BJ (cell line): ENCODE measurements at places on chromosomes 16 and 17.

DNA sequence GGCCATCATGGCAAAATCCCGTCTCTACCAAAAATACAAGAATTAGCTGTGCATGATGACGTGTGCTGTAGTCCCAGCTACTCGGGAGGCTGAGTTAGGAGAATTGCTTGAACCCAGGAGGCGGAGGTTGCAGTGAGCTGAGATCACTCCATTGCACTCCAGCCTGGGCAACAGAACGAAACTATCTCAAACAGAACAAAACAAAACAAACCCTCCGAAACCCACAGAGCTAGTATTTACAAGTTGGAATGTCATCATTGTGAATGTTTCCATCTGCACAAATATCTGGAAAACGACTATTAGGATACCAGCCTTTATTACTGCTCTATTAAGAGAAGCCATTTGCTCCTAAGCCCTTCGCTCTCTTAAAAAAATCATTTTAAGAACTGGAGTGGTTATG, 26.0 kb downstream of the SMARCE1 start:
- DNase-seq = no peak

DNA sequence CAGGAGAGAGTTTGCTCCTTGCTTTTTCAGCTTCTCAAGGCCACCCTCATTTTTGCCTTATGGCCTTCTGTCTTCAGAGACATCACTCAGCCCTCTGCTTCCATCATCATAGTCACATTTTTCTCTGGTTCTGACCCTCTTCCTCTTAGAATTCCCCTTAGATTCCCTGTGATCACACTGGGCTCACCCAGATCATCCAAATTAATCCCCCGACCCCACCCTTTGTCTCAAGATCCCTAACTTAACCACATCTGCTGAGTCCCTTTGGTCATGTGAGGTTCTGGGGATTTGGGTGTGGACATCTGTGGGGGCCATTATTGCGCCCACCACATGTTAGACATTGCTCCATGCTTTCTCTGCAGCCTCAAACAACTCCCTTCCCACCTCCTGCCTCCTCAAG, 323.4 kb downstream of the CPPED1 start:
- DNase-seq = no peak

DNA sequence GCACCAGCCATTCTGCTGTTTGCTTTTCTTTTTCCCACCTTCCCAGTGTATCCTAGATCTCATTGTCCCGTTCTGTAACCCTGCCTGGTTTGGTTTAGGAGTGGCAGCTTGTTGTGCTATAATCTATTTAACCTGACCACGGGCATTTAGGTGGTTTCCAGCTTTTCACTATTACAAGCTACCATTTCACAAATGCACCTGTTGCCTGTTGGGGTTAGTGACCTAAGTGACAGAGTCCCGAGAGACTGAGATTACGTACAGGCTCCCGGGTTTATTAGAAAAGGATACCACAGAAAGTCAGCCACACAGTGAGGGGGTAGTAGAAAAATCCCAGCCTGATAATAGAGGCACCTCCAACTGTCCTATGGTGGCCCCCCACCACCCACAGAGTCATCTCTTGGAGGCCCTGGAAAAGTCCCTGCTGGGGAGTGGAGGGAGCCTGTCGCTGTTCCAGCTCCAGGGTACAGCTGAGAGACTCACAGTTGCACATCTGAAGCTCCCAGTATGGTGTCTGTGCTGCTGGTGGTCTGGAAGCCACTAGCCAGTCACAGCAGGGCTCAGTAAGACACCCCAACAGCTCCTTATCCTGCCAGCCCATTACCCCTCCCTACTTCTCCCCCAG, 21.2 kb downstream of the CLEC16A start:
- DNase-seq = no peak

GRCh38 chr16:19104607-19105006, 9.2 kb upstream of the ITPRIPL2 start:
- DNase-seq = no peak

GRCh38 chr16:86499889-86500707, 10.2 kb upstream of the FOXF1 start:
- no peak for DNase-seq

DNA sequence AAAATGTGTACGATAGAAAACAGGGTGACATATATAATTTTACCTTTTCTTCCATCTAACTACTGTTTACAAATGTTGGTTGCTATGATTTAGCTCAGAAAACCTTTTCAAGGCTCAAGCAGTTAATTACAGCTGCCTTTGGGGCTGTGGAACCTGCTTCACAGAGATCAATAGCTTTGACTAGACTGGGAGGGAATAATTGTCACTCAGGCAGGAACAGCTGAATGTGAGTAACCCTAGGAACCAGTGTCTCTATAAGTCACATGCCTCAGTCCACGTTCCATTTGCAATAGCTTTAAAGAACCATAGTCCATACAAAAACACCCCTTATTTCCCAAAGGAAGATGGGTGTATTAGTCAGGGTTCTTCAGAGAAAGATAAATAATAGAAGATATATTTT, 306.8 kb upstream of the ERCC4 start:
- DNase-seq = no peak

- DNase-seq = no peak
These were observed 18.5 kb downstream of the TBKBP1 start for GRCh38 chr17:47712330-47713023.

DNA sequence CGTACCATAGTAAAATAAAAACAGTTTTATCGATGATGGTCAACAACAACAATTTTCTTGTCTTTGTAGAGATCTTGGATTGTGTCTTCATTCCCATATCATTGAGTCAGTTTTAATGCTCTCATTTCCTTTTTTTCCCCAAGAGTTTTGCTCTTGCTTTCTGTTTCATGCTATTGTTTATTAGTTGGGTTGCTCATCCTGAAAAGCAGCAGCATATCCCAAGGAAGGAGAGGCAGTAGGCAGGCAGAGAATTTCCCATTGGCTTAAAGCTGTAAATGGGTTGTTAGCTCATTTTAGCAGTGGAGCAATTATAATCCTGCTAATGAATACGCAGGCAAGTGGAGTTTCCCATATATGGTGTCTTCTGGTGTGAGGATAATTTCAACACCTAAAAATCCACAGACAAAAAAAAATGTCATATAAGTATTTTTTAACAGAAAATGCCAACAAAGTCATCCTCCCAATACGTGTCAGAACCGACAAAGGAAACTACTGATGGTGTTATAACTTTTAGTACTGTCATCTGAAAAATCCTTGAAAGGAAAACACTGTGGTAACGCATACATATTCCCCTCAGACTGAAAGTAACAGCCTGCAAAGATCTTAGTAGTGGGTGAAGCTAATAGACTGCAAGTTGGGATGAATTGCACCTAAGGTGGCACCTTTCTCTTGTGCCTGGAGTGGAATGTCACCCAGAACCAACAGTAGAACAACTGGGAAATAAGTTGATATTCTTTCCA, 218.3 kb downstream of the FTO start:
- no peak for DNase-seq

DNA sequence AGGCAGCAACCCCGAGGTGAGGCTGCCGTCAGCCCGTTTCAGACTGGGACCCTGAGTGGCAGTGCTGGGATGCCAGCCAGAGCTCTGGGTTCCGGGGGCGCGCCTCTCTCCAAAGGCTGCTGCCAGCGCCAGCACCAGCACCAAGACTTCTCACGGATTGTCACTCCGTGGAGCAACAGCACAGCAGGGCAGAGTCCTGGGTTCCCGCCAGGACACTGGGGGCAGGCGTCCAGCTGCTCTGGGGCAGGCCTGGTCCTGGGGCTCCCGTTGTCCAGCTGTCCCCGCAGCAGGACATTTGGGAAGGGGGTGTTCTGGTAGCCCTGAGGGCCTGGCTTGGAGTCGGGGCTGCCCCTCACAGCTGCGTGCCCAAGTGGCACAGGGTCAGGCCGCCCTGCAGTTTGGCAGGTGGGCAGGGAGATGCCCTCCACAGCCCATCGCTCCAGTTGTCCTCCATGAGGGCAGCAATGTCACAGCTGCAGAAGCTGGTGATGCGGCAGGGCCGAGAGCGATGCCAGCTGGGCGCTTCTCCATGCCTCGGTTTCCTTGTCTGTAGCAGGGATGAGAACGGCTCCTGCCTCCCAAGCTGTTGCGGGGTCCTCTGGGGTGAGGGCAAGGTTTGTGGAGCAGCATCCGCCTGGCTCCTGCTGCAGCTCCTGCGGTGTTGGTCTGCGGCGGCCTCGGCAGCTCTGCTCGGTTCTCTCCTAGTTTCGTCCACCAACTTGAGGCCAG, 137.3 kb upstream of the CIBAR2 start:
- no peak for DNase-seq

DNA sequence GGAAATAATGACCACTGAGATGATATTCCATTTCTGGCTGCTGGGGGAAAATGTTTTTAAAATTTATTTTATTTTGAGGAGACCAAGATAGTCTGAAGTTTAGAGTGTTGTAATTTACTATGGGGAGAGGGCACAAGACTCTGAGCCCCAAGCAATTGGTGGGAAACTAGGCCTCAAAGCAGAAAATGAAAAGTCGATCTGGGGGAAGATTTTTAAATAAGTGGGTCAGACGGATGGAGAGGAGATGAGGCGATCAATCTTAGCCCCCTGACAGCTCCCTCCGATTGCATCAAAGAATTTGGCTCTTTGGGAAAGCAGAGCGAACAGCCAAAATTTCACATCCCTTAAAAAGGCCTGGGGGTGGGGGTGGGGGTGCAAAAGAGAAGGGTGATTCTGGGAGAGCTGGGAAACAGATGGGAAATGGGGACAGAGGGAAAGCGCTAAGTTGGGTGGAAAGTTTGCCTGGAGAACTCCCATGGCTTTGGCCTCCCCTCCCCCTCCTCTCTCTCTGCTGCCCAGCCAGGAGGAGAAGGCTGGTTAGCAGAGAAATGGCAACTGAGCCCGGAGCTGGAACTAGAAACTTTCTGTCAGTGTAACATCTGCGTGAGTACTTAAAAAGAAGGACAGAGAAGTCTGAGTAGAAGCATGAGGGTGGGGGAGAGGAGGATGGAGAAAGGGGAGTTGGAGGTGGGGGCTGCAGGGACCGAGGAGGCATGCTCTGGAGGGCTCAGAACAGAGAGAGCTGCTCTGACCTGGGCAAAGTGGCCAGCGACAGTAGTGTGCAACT, 1.4 kb upstream of the HOXB2 start:
- DNase-seq = no peak

GRCh38 chr17:43907425-43907981, at the start of gene MPP2:
MPP2 (minus strand) TSS chr17:43907536; CDS start chr17:43904460, 3,076 bp downstream.
- no peak for DNase-seq

DNA sequence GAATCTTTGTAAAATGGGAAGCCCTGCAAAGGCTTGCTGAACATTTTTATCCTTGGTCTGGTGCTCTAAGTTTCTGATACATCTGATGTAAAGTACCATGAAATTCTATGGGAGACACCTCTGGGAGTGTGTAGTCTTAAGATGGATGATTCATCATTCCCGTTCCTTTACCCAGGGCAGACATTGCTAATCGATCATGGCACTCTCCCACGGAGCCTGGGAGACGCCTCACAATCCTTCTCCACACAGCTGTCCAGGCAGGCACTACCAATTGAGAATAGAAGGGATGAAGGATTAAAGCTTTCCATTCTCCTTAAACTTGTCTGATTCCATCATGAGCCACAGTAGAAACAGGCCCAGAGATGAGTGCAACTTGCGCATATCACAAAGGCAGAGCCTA, 144.8 kb downstream of the GSG1L start:
- DNase-seq = no peak
